ENCODE measurements at places on chromosomes 12 and 14.

DNA sequence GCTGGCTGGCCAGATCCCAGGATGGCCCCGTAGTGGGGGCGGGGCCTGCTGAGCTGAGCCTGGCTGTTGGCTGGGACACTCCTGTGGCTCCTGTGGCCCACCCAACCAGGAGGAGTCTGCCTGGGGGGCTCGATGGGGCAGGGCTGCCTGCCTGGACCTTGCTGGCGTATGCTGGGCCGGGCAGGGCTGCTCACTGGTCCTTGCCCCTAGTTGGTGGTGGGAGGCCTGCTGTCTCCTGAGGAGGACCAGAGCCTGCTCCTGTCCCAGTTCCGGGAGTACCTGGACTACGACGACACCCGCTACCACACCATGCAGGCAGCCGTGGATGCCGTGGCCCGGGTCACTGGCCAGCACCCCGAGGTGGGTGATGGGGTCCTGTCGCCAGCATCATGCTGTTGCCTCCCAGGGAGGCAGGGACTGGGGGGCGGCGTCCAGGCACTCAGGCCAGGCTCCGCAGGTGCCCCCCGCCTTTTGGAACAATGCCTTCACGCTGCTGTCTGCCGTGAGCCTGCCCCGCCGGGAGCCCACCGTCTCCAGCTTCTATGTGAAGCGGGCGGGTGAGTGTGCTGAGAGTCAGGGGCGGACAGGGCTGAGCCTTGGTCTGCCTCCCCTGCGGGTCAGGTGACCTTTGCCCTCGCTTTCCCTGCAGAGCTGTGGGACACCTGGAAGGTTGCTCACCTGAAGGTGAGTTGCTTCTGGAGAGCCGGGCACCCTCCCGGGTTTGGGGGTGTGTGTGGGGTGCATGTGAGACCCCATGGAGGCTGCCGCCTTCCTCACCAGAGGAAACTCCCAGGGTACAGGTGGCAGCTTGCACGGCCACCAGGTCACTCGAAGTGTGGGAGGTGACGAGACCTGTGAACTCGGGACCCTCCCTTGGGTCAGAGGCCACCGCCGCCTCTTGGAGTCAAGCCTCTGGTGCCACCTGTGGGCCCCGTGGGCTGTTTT lies 3.4 kb downstream of the NOC4L start:
- no peak for DNase-seq
- no peaks in the 10 kb centered on the region for H3K27me3 ChIP-seq
- H3K27ac ChIP-seq, result no peak overlapping the region
- peaks cover 40% of the 10 kb centered on the region for H3K36me3 ChIP-seq

DNA sequence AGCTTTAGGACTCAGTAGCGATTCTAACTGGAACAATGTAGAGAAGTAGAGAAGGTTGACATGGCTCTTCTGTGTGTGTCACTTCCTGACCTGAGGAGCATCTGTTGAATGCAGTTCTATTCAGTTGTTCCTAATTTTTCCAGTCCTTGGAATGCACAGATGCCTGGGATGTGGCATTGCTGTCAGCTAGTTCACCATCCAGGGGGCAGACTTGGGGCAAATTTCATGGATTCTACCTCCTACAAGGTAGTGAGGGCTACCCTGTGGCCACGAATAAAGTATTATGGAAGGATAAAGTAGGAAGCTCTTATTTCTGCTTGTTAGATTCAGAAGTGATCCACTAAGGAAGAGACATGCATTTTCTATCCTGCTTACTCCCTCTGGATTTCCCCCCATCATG lies 74.4 kb upstream of the GPATCH2L start:
- H3K27me3 ChIP-seq, result no peaks in the 10 kb centered on the region
- H3K27ac ChIP-seq, result no peak overlapping the region
- H3K4me1 ChIP-seq, result no peaks in the 10 kb centered on the region
- DNase-seq, result no peak

- no peak overlapping the region for H3K4me3 ChIP-seq
- H3K4me1 ChIP-seq, result no peaks in the 10 kb centered on the region
- no peaks in the 10 kb centered on the region for H3K27me3 ChIP-seq
- H3K36me3 ChIP-seq, result no peaks in the 10 kb centered on the region
- H3K27ac ChIP-seq, result no peak overlapping the region
These were observed 190.3 kb downstream of the KIF21A start for GRCh38 chr12:39252628-39253027.

GRCh38 chr14:103374121-103374520 lies 11.1 kb upstream of the MARK3 start:
- no peak overlapping the region for H3K4me3 ChIP-seq
- no peak for DNase-seq
- no peaks in the 10 kb centered on the region for H3K27me3 ChIP-seq
- peaks cover 8% of the 10 kb centered on the region for H3K4me1 ChIP-seq

DNA sequence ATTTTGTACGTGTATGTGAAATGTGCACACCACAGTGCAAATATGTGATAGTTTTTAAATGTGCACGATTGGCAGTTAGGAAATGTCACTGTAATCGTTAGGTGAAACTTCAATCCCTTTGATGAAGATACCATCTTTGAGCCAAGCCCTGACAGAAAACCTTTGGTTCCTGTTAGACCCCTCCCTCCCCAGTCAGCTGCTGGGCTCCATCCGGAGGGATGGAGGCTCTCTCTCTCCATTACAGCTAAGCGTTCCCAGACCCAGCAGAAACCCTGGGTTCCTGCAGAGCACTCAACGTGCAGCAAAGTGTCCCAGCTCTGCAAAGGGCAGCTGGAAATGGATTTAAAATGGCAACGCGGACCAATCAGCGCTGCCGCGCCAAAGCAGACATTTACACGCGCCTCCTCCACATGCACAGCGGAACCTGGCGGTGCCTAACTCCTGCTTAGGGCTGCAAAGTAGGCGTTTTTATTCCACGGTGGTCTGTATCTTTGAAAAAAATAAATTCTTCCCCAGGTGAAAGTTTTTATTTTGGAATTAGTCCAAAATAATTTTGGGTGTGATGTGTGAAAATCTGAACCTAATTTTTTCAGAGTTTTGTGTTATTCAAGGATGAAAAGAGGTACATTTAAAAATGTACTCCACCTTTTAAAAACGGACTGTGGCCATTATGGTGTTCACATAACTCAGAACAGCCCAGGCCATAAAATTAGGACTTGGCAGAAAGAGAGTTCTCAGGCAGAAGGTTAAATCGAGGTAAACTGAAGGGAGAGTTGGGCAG lies 1.4 kb upstream of the HMGA2 start:
- peak overlapping the region; percentile 81 for H3K27ac ChIP-seq
- peak overlapping the region; percentile 87 for H3K4me3 ChIP-seq
- H3K4me1 ChIP-seq, result peaks cover 56% of the 10 kb centered on the region
- H3K27me3 ChIP-seq, result no peaks in the 10 kb centered on the region

Data from SJSA1 (cell line).